ENCODE measurements at places on chromosomes 13 and 19.

- DNase-seq = no peak
Measured at GRCh38 chr19:5193192-5193591, 147.4 kb downstream of the PTPRS start.

DNA sequence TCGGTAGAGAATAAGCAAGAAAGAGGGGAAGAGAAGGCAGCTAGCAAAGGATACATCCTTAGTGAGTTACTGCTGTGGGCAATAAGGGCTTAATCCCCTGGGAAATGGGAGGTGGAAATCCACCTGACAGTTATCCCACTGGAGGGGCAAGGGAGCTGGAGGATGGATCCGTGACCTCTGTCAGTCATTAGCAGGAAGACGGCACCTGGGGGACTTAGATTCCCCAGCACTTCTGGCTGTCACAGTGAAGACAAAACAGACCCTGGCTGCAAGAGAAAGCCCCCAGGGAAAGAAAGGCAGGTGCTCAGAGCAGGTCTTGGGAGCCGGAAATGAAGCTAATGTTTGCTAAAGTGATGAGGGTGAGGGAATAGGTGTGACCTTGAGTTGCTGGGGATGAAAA lies 70.4 kb upstream of the MRI1 start:
- no peak for DNase-seq

GRCh38 chr19:3471954-3472655 lies 8.2 kb downstream of the SMIM24 start:
- DNase-seq = no peak

- DNase-seq = no peak
Measured at GRCh38 chr13:50140153-50140552, 124.9 kb downstream of the KCNRG start.

- DNase-seq = no peak
Measured at GRCh38 chr19:5456130-5456840, 1.1 kb downstream of the ZNRF4 start.

DNA sequence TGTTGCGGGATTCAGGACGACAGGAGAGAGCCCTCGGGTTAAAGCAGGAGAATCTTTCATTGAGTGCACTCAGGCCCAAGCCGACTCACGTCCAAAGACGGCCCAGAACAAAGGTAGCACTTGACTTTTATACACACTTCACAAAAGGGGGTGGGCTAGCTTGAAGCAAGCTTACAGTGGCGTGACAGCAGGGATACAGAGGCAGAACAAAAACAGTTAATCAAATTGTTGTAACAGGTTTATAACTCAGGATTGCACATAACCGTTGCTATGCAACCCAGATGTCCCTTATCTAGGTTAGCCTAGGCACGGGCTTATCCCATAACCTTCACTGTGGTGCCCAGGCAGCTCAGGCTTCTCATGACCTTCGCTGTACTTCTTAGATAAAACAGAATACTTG lies 2.0 kb downstream of the MED25 start:
- DNase-seq = no peak

Measured in H4 (cell line).